ENCODE measurements at places on chromosomes 1 and 21. TPM values are rescaled to one million over a fixed set of nuclear protein-coding genes. Genes with fewer than 3 reads are reported as not detected.

RGS21 gene
- total RNA-seq, result not detected

HES3 gene
- not detected for total RNA-seq

CD48 gene
- total RNA-seq, result not detected

ALPL gene
- 0.29 TPM for total RNA-seq

ZFYVE9 gene
- 13.3 TPM for total RNA-seq

DNA sequence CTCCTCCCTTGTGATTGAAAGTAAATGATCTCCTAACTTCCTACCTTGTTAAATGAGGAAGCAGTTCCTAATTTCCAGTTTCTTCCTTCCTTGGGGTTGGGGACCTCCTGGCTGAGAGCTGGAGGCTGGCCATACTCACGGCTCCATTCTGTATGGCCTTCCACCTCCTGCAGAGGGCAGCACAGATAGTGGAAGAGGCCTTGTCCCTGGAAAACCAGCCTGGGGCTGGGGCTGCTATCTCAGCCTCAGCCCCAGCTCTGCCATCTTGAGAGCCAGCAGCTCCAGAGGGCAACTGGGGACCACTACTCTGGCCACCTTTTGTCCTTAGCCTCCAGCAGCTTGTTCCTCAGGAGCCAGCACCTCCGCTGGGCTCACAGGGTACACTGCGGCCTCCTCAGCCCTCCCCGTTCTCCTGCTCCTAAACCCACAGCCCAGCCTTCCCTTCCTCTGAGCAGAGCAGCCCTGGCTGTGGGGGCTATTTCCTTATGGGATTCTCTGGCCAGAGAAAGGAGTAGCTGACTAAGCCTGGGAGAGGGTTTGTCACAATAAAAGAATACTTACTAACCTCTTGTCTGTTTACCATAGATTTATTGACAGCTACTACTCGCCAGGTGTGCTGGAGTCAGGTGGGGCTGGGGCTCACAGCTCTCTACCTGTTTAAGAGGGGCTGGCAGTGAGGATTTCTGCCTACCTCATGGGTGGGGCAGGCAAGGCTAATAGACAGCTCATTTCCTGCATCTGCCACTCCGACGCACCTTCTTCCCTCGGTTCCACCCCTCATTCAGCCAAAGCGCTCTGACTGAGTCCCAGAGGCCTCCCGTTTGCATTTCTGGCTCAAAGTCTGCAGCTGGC is 6.3 kb downstream of the TMEM234 start:
- DNase-seq, result peak; percentile 80

- DNase-seq, result no peak
Observed at GRCh38 chr1:9471679-9472078, 67.6 kb upstream of the SLC25A33 start.

DNA sequence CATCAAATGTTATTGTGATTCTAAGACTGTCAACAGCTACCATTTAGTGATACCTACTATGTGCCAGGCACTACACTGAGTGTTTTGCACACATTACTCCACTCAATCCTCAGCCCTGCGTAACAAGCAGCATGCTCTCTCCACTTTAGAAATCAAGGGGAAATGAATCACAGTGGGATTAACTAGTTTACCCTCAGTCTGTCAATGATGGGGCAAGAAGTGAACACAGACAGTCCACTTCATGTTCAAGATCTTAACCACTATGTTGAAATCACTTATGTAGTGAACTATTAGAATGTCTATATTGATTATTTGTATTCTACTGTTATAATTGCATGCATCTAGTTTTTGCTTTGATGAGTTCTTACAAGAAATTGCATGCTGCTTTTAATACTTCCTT is 165.3 kb downstream of the LTN1 start:
- no peak for DNase-seq

- DNase-seq, result no peak
Observed at GRCh38 chr1:97396463-97396862, 524.4 kb downstream of the DPYD start.

RASSF5 gene
- 0.56 TPM for total RNA-seq

PROX1 gene
- 0.13 TPM for total RNA-seq

TIPRL gene
- 82.7 TPM for total RNA-seq
